CD8-positive, alpha-beta memory T cell (primary cell): ENCODE measurements at places on chromosomes 16 and 17. TPM values are rescaled to one million over a fixed set of nuclear protein-coding genes. Genes with fewer than 3 reads are reported as not detected.

Gene ATXN1L
- 19.7 TPM for total RNA-seq

Gene ETV4
- total RNA-seq, result 5.3 TPM

Gene ABCC12
- total RNA-seq, result not detected

Gene SLC38A8
- not detected for total RNA-seq

GRCh38 chr16:49726155-49726554 is 129.8 kb downstream of the ZNF423 start:
- no peaks in the 10 kb centered on the region for H3K36me3 ChIP-seq
- no peak overlapping the region for H3K4me3 ChIP-seq
- no peak for DNase-seq
- no peaks in the 10 kb centered on the region for H3K4me1 ChIP-seq
- no peaks in the 10 kb centered on the region for H3K27me3 ChIP-seq

DNA sequence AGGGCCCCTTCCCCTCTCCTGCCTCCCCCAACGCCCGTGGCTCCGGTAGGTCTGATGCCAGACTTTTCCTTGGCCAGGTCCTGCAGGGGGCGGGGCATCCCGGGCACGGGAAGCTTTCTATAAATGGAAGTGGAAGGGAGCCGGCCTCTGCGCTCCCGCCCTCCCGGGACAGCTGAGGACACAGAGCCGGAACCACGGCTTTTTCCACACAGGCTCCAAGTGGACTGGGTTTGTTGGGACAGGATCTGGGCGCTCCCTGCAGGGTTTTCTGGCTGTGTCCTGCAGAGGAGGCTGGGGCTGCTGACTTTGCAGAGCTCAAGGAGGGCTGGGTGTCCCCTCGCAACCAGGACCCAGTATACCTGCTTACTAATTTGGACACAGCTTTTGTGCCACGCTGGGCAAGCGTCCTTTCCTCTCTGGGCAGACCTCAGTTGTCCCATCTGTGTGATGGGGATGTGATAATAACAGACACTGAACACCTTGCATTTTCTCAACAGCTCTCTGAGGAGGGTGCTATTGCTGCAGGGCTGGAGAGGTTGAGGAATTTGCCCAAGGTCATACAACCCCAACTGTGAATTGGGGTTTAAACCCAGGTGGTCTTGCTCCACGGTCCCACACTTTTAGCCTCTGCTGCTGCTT is 1.8 kb downstream of the TNS4 start:
- no peaks in the 10 kb centered on the region for H3K36me3 ChIP-seq
- H3K27me3 ChIP-seq, result no peaks in the 10 kb centered on the region
- no peaks in the 10 kb centered on the region for H3K4me1 ChIP-seq
- H3K4me3 ChIP-seq, result no peak overlapping the region
- H3K27ac ChIP-seq, result no peak overlapping the region

GRCh38 chr17:10549096-10549842 is at the start of gene MYH2:
Gene MYH2, minus strand, starts transcription at chr17:10549658. Its CDS starts 1,738 bp downstream, at chr17:10547920.
- H3K36me3 ChIP-seq, result no peaks in the 10 kb centered on the region
- no peaks in the 10 kb centered on the region for H3K27me3 ChIP-seq
- no peak within 1 kb of the TSS for H3K4me3 ChIP-seq
- no peak within 1 kb of the TSS for H3K27ac ChIP-seq

- no peaks in the 10 kb centered on the region for H3K4me1 ChIP-seq
- H3K36me3 ChIP-seq, result peaks cover 75% of the 10 kb centered on the region
- no peak overlapping the region for H3K4me3 ChIP-seq
- no peaks in the 10 kb centered on the region for H3K27me3 ChIP-seq
- DNase-seq, result no peak
Measured at GRCh38 chr17:28675980-28676379, 14.0 kb downstream of the SUPT6H start.

GRCh38 chr17:32755045-32755805 is 121.7 kb downstream of the MYO1D start:
- peaks cover 10% of the 10 kb centered on the region for H3K4me1 ChIP-seq
- H3K27ac ChIP-seq, result no peak overlapping the region
- no peaks in the 10 kb centered on the region for H3K36me3 ChIP-seq
- DNase-seq, result no peak
- H3K27me3 ChIP-seq, result no peaks in the 10 kb centered on the region

- H3K27ac ChIP-seq, result no peak overlapping the region
- DNase-seq, result no peak
- no peaks in the 10 kb centered on the region for H3K27me3 ChIP-seq
- no peaks in the 10 kb centered on the region for H3K36me3 ChIP-seq
Measured at GRCh38 chr16:57112403-57113041, 20.1 kb downstream of the CPNE2 start.
